Effector memory CD8-positive, alpha-beta T cell (primary cell): ENCODE measurements at places on chromosomes 7 and 10.
A peak's percentile ranks its signal among the peaks of the same experiment; 100 is the strongest.

DNA sequence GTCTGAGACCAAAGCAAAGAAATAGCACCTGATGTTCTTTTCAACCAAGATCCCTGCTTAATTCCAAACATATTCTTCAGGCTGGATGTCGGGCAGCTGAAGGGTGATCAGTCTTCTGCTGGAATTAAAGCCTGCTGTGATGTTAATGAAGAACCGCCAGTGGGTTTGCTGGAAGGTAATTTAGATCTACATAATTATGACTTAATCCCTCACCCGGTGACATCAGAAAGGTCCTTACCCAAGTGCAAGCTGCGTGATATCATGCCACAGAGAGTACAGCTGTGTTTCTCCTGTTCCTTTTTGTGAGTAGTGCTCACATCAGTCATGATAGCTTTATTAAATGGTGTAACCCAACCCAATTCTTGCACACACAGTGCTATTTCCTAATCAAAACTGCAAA, 29.1 kb upstream of the LRGUK start:
- H3K4me1 ChIP-seq, result no peaks in the 10 kb centered on the region
- no peaks in the 10 kb centered on the region for H3K36me3 ChIP-seq
- no peak overlapping the region for H3K4me3 ChIP-seq
- no peak overlapping the region for H3K27ac ChIP-seq

- H3K4me3 ChIP-seq, result no peak overlapping the region
- DNase-seq, result no peak
- no peaks in the 10 kb centered on the region for H3K4me1 ChIP-seq
- no peak overlapping the region for H3K27ac ChIP-seq
- H3K36me3 ChIP-seq, result peaks cover 27% of the 10 kb centered on the region
Observed at GRCh38 chr7:30430276-30430675, 48.3 kb downstream of the NOD1 start.

DNA sequence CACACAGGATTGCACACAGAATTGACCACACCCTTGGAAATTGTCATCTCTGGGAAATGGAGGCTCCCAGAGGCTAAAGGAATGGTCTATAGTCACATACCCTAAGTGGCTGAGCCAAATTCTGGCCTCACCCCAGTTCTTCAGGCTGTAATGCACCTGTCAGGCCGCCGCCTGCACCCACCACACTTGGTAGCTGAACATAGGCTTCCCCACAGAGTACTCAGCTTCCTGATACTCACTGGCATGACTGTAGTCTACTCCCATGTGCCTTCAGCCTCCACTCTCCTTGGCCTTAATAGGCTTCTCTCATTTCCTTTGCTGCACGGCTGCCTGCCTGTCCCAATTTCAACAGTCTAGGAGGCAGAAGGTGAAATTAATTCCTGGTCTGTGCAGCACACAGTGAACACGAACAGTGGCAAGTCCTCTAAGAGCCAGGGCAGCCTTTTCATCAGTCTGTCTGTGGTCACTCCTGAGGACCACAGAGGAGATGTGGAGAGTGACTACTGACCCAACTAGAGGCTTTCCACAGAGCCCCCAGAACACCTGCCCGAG, 42.5 kb downstream of the NUDCD3 start:
- peaks cover 30% of the 10 kb centered on the region for H3K4me1 ChIP-seq
- H3K36me3 ChIP-seq, result peaks cover 30% of the 10 kb centered on the region
- H3K4me3 ChIP-seq, result no peak overlapping the region
- no peaks in the 10 kb centered on the region for H3K27me3 ChIP-seq
- no peak overlapping the region for H3K27ac ChIP-seq
- DNase-seq, result no peak

DNA sequence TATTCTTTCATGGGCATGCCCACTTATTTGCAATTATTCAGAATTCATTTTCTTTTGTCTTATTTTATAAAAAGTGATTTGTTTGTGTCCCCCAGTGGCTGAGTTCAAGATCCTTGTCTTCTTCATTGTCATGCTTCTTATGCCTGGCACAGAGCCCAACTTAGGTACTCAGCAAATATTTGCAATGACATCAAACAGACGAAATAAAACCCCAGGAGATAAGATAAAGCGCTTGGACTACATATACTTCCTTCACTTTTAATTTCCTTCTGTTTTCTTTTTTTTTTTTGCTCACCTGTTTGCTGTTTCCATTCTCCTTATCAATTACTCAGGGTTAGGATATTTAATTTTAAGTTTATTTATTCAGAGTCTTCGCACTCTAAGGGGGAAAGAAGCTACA, 225.0 kb downstream of the SDHAF3 start:
- H3K4me1 ChIP-seq, result no peaks in the 10 kb centered on the region
- DNase-seq, result no peak
- H3K27me3 ChIP-seq, result no peaks in the 10 kb centered on the region
- peaks cover 2% of the 10 kb centered on the region for H3K36me3 ChIP-seq
- H3K27ac ChIP-seq, result no peak overlapping the region

- DNase-seq, result peak; percentile 30
- H3K27me3 ChIP-seq, result no peaks in the 10 kb centered on the region
- no peak overlapping the region for H3K4me3 ChIP-seq
Observed at GRCh38 chr7:107147464-107148393, 21.1 kb upstream of the HBP1 start.

DNA sequence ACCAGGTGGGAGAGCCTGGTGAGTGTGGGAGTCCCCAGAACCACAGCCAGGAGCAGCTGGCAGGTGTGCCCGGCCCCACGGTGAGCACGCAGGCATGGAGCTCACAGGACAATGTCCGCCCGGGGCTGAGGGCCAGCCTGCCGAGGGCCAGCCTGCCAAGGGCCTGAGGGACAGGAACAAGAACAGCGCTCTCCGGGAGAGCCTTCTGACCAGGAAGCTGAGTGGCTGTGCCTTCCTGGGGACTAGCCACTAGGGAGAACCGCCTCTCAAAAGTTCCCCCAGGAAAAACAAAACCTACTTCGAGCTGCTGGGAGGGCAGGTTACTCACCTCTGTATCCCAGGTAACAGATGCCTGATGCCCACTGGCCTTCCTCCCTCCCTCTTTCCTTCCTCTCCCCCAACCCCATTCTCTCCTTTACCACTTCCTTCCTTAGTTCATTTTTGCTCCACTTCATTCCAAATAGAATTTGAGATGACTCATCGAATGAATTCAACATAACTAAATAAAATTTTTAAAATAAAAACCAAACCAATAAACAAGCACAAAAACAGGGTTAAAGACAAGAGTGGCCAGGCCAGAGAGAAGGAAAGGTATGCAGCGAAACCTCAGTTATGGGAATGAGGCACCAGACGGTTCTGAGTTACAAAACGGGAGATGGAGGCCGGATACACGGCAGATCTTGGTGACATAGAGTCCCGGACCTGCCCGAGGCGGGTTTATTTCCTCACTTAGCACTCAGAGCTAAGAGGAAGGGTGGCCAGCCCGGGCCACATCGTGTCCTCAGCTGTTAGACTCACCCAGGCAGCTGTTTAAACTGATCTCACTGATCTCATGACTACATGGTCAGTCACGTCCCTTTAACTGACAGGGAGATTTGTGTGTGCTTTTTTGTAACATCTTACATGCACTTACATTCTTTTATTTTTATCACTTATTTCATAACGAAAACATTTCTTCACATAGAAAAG, 128.5 kb downstream of the TNS3 start:
- H3K4me1 ChIP-seq, result no peaks in the 10 kb centered on the region
- H3K27ac ChIP-seq, result no peak overlapping the region
- H3K36me3 ChIP-seq, result no peaks in the 10 kb centered on the region

GRCh38 chr7:158407581-158408317, 179.9 kb downstream of the PTPRN2 start:
- H3K4me3 ChIP-seq, result no peak overlapping the region
- no peaks in the 10 kb centered on the region for H3K4me1 ChIP-seq
- no peak for DNase-seq
- H3K36me3 ChIP-seq, result no peaks in the 10 kb centered on the region

GRCh38 chr10:51425431-51425830, 274.0 kb downstream of the CSTF2T start:
- no peak for DNase-seq
- H3K4me3 ChIP-seq, result no peak overlapping the region
- no peak overlapping the region for H3K27ac ChIP-seq
- peaks cover 14% of the 10 kb centered on the region for H3K27me3 ChIP-seq
- H3K36me3 ChIP-seq, result no peaks in the 10 kb centered on the region

DNA sequence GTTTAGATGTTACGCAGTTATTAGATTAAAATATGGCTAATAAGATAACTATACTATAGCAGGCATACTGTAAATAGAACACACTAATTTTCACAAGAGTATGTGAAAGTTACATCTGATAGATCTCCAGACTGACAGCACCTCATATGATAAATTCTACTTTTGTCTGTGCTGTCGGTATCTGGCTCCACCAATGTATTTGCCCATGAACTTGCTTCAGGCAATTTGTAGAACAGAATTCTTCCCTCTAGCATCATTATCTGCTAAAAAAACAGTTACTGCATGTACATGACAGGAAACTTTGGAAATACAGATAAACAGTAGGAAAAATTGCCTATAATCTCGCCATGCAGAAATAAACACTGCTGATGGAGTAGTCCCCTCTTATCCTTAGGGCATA, 137.7 kb downstream of the WNT2 start:
- H3K27me3 ChIP-seq, result no peaks in the 10 kb centered on the region
- H3K4me3 ChIP-seq, result no peak overlapping the region
- H3K4me1 ChIP-seq, result peaks cover 3% of the 10 kb centered on the region
- H3K27ac ChIP-seq, result no peak overlapping the region

DNA sequence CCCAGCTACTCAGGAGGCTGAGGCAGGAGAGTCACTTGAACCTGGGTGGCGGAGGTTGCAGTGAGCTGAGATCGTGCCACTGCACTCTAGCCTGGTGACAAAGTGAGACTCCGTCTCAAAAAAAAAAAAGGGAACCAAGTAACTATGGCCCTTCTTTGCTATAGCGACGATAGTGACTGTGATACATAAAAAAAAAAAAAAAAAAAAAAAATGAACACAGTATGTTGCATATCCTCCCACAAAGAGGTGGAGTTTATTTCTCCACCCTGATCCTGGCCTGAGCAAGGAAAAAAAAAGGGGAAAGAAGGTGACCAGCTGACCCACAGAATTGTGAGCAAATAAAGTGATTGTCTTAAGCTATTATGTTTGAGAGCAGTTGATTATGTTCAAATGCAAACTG, 42.3 kb upstream of the STEAP1B start:
- no peaks in the 10 kb centered on the region for H3K36me3 ChIP-seq
- H3K4me3 ChIP-seq, result no peak overlapping the region
- no peak for DNase-seq
- no peak overlapping the region for H3K27ac ChIP-seq

GRCh38 chr7:106049139-106049752, 62.9 kb downstream of the SYPL1 start:
- peaks cover 5% of the 10 kb centered on the region for H3K27me3 ChIP-seq
- no peak overlapping the region for H3K4me3 ChIP-seq
- H3K4me1 ChIP-seq, result no peaks in the 10 kb centered on the region

GRCh38 chr7:127638197-127638596, 13.8 kb upstream of the SND1 start:
- peaks cover 55% of the 10 kb centered on the region for H3K27me3 ChIP-seq
- no peak for DNase-seq
- H3K4me1 ChIP-seq, result no peaks in the 10 kb centered on the region
- H3K4me3 ChIP-seq, result no peak overlapping the region

GRCh38 chr10:96695366-96695765, 24.9 kb downstream of the PIK3AP1 start:
- H3K27me3 ChIP-seq, result no peaks in the 10 kb centered on the region
- peak; percentile 28 for DNase-seq
- H3K36me3 ChIP-seq, result peaks cover 2% of the 10 kb centered on the region
- H3K27ac ChIP-seq, result peak overlapping the region; percentile 83
- H3K4me1 ChIP-seq, result peaks cover 32% of the 10 kb centered on the region
- peak overlapping the region; percentile 70 for H3K4me3 ChIP-seq

- H3K27ac ChIP-seq, result no peak overlapping the region
- peaks cover 5% of the 10 kb centered on the region for H3K4me1 ChIP-seq
- DNase-seq, result no peak
- peaks cover 3% of the 10 kb centered on the region for H3K36me3 ChIP-seq
- no peak overlapping the region for H3K4me3 ChIP-seq
- H3K27me3 ChIP-seq, result no peaks in the 10 kb centered on the region
Observed at GRCh38 chr7:150388709-150389531, 9.8 kb downstream of the ZNF775 start.

GRCh38 chr7:133275446-133276095, 22.7 kb downstream of the EXOC4 start:
- no peaks in the 10 kb centered on the region for H3K27me3 ChIP-seq
- H3K4me3 ChIP-seq, result no peak overlapping the region
- H3K4me1 ChIP-seq, result no peaks in the 10 kb centered on the region
- peaks cover 17% of the 10 kb centered on the region for H3K36me3 ChIP-seq
- DNase-seq, result no peak

DNA sequence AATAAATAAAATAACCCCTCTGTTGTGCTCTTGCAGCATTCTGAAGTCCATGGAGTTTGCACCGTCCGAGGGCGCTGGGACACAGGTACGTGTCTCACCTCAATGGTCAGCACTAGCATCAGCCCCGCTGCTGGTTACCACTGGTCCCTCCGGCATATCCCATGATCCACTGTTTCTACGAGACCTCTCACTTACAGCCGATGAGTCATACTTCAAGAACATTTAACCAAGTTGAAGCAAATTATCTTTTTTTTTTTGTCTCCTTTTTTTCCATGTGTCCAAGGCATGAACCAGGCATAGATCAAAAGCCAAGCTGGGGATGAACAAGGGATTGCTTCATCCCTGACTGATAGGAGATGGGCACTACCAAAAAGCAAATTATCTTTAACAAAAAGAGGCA, 92.9 kb upstream of the SH2B2 start:
- H3K36me3 ChIP-seq, result peaks cover 33% of the 10 kb centered on the region
- no peak for DNase-seq
- no peaks in the 10 kb centered on the region for H3K27me3 ChIP-seq
- no peaks in the 10 kb centered on the region for H3K4me1 ChIP-seq
- H3K4me3 ChIP-seq, result no peak overlapping the region

DNA sequence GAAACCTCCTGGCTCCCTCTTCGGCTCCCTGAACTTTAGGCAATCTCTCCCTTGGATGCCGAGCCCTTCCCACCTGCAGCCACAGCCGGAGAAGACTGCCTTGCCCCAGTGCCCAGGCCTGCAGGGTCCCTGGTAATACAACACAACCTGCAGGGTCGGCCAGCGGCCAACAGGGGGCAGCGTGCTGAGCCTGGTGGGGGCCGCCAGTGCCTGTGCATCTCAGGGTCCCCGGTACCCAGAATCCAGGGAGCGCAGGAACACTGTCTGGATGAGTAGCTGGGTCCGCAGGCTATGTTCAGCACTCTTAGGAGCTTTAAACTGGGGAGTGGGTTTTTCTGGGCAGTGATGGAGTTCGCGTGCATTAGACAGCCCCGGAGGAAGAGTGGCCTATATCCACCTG, 17.5 kb upstream of the C10orf71 start:
- H3K4me3 ChIP-seq, result no peak overlapping the region
- no peak for DNase-seq
- no peak overlapping the region for H3K27ac ChIP-seq
- H3K27me3 ChIP-seq, result no peaks in the 10 kb centered on the region
- no peaks in the 10 kb centered on the region for H3K36me3 ChIP-seq

- no peaks in the 10 kb centered on the region for H3K4me1 ChIP-seq
- H3K36me3 ChIP-seq, result no peaks in the 10 kb centered on the region
- H3K27ac ChIP-seq, result no peak overlapping the region
- DNase-seq, result no peak
- H3K4me3 ChIP-seq, result no peak overlapping the region
- H3K27me3 ChIP-seq, result no peaks in the 10 kb centered on the region
Observed at GRCh38 chr7:10779465-10780399, 193.9 kb upstream of the PHF14 start.

- no peak overlapping the region for H3K27ac ChIP-seq
- no peaks in the 10 kb centered on the region for H3K4me1 ChIP-seq
- peaks cover 17% of the 10 kb centered on the region for H3K27me3 ChIP-seq
- no peak overlapping the region for H3K4me3 ChIP-seq
- no peak for DNase-seq
- no peaks in the 10 kb centered on the region for H3K36me3 ChIP-seq
Observed at GRCh38 chr7:5404421-5404826, 19.2 kb downstream of the TNRC18 start.
